ENCODE measurements at places on chromosomes 1 and 21.

GRCh38 chr1:210232511-210233215 lies at the start of gene SERTAD4:
Gene SERTAD4, plus strand, starts transcription at chr1:210232796. Its CDS starts 5,165 bp downstream, at chr1:210237961.
- peak; percentile 83 for DNase-seq

- DNase-seq = no peak
These were observed 68.7 kb upstream of the ROR1 start for GRCh38 chr1:63705078-63705477.

DNA sequence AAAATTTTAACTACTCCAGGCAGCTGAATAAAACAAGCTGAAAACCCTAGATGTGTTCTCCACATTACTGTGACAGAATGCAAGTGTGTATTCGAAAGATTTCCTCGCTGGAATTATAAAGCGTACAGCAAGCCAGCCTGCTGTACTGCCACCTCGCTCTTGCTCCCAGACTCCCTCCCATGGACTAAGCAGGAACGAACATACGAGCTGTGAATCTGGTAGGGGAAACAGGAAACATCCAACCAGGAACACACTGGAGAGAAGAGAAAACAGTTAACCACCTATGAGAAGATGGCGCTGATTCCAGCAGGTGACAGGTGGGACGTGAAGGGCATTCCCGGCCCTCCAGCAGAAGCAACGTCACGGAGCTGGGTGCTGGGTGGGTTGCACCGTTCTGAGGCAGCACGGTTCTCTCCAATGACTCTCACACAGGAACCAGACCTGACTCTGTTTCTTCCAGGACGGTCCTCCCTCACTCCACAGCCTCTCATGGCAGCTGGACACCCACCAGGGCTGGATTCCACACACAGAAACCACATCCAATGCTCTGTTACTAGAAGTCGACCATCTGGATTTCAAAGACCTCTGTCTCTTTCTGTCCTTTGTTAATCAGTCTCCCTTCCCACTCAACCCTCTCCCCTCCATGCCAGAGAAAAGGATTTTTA lies 219.2 kb downstream of the RERE start:
- DNase-seq = peak; percentile 29

- peak; percentile 59 for DNase-seq
These were observed 7.6 kb downstream of the COL16A1 start for GRCh38 chr1:31696242-31696641.

- DNase-seq = no peak
These were observed 63.0 kb upstream of the RGS7 start for GRCh38 chr1:241419986-241420385.

DNA sequence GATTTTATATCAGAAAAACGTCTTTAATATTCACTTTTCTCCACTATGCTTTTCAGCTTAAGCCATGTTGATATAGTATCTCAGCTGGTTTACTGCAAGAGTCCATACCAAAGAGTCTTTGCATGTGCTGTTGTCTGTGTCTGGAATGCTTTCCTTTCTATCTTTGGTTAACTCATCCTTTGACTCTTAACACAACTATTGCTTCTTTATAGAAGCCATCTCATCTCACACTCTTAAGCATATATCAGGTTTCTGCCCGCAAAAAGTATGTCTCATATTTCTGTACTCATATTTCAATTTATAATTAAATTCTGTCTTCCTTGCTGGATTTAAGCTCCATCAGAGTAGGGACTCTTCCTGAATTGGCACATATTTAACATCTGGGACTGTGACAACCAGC lies 220.9 kb upstream of the KCNK2 start:
- no peak for DNase-seq

DNA sequence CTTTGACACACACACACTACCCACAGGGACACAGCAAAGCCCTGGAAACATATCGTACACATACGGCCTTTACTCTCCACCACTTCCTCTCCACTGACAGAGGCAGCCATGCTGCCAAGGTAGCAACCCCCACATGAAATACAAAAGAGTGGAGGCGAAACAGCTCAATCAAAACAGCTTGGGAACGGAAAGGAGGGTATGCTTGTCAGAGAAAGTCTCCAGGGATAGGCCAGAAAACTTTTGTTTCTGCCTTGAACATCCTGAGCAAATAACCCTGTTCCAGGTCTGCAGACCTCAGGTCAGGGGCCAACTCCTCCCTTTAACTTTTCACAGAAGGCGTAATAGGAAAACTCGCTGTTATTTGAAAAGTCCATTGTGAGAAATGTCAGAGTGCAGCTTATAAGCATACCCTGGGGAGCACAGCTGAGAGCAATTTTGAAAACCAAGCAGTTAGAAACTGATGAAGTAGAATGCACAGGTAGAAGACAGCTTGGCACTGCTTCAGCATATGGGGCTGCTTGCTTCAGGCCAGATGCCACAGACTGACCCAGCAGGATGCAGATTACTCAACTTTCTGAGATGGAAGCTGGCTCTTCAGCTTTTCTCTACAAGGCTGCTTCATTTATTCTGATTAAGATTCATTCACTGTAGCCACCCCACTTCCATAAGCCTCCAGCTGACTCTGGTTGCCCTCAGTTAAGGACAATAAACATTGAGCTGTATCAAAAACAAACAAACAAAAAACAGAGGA lies 18.0 kb downstream of the KIAA0319L start:
- DNase-seq = no peak

Data from prostate gland (tissue), 2 donors.